NCI-H1092 (cell line): ENCODE measurements at places on chromosomes 2 and 18.

GRCh38 chr18:8106603-8107002 lies 502.6 kb upstream of the RAB12 start:
- DNase-seq = no peak

- DNase-seq = no peak
These were observed 15.5 kb downstream of the REG3G start for GRCh38 chr2:79041032-79041448.

DNA sequence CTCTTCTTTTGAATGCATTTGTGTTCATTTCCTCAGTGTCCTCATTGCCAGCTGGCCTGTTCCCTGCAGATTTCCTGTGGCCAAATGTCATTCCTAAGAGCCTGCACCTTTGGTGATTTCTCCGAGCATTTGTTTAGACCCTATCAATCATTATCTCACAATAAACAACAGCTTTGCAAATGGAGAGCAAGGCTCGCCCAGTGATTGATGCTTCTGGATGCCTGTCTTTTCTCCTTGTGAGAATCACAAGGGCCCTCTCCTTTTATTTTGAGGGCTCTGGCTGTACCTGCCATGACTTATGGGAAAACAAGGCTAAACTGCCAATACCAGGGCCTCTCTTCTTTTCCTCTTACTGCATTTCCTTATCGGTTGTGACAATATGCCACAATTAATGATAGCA lies 1454.4 kb upstream of the CELF4 start:
- DNase-seq = peak; percentile 56

GRCh38 chr2:16713011-16713423 lies 47.4 kb upstream of the CYRIA start:
- no peak for DNase-seq

DNA sequence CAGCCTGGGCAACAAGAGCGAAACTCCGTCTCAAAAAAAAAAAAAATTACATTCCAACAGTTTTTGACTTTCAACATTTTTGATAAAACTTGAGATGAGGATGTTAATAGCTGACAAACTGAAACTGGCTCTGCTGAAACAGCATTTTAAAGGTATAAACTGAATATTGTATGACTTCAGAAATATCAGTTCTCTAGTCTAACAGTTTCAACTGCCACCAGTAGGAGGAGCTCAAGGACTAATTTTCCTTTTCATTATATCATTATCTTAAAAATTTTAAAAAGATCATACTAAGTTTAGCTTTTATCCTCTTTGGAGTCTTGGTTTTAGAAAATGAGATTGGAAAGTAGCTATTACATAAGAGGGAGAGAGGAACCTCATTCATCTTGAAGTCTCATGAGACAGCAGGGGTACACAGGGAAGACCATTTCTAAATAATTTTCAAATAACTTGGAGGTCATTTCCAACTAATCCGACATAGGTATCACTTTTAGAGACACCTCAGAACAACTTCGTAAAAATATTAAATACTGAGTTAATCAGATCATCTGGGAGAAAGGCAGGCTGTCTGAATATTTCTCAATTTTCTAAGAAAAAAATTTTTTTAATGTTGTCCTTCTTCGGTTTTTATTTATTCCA lies 37.6 kb upstream of the MCM6 start:
- no peak for DNase-seq

GRCh38 chr2:38685116-38685735 lies 19.3 kb downstream of the GALM start:
- no peak for DNase-seq

DNA sequence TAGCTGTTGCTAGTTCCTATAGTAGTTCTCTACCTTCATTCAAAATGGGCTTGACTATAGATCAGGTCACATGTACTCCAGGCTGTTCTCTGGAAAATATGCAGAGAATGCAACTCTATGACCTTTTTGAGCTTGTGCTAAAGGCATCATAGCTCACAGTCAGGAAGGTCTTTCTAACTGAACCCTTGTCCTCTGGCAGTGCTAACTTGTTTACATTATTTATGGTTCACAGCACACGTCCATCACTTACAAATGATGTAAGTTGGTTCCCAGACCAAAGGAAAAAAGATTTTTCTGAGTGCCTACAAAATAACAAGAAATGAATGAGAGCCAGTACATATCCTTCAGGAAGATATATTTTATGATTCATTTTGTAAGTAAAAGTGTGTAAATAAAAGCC lies 236.1 kb downstream of the GCA start:
- no peak for DNase-seq

- no peak for DNase-seq
These were observed 18.4 kb upstream of the SLC20A1 start for GRCh38 chr2:112627060-112628040.

- DNase-seq = no peak
These were observed 22.5 kb downstream of the CFLAR start for GRCh38 chr2:201138401-201138970.

GRCh38 chr2:62966991-62967390 lies 83.6 kb upstream of the OTX1 start:
- DNase-seq = no peak

DNA sequence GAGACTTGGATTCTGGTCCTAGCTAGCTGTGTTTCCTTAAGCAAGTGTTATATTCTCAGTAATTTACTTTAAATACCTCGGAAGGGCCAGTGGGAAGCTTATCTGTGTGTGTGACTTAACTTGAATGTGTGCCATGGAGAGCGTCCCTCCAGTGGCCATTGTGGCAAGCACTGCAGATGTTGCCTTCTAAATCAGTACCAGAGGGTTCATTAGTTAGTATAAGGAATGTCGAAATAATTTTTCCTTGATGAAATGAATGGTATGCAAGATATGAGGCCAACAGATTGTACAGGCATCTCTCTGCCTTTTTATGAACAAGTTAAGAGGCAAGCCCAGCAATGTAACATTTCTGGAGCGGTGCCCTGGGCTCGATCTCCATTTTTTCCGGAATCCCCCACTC lies 52.0 kb downstream of the FBXO36 start:
- DNase-seq = no peak
